GM13976 (cell line): ENCODE measurements at places on chromosomes 2 and 18.

- DNase-seq, result no peak
Measured at GRCh38 chr2:144678736-144679135, 158.8 kb upstream of the ZEB2 start.

DNA sequence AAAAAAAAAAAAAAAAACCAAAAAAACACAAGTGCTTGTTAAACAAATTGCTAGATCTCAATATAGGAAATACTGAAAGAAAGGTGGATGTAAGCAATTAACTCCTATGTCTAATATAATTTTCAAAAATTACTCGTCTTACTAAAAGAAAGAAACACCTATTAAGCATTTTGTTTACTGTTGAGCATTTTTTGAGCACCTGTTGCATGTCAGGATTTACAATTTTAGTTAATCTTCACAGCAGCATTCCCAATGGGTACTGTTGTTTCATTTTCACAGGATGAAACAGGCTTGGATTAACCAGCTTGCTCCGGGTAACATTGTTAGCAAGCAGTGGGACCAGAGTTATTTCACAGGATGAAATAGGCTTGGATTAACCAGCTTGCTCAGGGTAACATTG is 4.8 kb downstream of the ZNF638 start:
- no peak for DNase-seq

DNA sequence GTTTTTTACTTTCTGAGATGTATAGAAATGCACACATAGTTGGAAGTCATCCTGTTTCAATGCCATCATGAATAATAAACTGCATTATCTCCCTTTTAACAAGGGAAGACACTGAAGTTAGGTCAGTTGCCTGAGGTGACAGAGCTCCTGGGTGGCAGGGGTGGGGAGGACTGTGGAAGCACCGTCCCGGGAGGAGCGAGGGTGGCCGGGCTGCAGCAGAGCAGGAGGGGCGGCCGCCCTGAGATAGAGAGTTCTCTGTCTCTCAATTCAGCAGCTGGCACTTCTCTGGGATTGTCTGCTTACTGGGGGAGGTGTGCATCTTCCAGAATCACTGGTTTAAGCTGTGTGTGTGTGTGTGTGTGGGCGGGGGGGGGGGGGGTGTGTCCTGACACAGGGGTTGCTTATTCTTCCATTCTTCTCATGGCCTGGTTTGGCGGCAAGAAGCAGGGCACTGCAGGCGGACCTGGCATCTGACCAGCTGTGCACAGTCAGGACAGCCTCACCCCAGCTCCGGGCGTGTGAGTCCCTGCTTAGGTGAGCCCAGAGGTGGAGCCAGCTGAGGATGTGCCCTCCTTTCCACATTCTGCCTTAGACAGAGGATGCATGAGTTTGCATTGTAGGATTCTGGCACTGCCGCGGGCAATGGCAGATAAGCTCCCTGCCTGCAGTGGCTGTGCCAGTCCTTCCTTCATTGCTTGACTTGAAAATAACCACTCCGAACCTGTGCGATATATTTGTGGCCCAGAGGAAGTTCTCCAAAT is 40.4 kb downstream of the VWA3B start:
- DNase-seq, result no peak

- no peak for DNase-seq
Measured at GRCh38 chr2:172769879-172770278, 34.2 kb downstream of the RAPGEF4 start.

DNA sequence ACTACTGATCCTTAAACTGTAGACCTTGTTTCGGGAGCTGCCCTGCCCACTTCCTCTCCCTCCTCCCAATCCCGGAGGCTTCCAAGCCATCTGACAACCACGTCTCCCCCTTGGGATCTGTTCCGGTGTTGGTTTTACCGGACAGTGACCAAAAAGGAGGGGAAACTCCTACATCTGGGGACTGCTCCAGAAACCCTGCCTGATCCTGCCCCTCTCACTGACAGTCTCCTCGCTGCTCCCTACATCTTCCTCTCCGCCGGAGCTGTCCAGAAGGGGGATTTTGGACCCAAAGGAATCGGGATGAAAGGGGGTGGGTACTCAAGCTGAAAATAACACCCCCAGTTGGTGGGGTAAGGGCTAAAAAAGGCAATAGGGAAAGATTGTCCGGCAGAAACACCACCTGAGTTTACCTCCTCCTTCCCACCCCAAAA is 1.5 kb downstream of the INO80D start:
- no peak for DNase-seq

DNA sequence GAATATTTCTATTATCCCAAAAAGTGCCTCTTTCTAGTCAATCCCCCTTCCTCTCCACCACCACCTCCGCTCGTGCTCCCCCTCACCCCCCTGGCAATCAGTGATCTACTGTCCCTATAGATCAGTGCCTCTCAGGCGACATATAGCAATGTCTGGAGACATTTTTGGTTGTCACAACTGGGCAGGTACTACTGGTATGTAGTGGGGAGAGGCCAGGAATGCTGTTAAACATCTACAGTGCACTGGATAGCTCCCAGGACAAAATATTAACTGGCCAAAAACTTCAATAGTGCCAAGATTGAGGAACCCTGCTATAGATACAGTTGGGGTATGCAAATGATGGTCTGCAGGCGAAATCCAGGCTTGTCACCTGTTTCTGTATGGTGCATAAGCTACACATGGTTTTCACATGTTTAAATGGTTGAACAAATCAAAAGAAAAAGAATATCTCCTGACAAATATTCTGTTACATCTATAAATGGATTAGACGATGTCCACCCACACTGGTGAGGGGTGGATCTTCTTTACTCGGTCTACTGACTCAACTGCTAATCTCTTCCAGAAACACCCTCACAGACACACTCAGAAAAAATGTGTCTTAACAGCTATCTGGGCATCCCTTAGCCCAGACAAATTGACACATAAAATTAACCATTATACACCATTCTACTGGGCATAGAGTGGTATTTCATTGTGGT is 25.5 kb downstream of the DPYSL5 start:
- DNase-seq, result no peak

DNA sequence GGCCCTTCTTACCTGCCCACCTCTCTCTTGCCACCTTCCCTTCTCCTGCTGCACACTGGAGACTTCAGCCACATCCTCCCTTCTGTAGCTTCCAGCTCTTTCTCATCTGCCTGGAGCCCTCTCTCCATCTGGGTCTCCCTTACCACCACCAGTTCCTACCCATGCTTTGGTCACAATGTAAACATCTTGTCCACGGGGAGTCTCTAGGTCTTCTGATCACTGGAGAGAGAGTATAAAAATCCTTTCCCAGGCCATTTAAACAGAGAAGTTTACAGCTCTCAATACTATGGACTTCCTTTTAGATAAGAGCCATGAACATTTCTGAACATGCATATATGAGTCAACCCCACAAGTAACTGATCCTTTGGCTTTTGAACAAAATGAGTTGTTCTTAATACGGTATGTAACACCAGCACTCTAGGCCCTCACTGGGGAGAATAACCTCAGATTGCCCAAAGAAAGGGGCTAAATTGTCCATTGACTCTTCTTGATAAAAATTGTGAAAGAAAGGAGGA is 5.8 kb downstream of the ARHGAP25 start:
- no peak for DNase-seq

DNA sequence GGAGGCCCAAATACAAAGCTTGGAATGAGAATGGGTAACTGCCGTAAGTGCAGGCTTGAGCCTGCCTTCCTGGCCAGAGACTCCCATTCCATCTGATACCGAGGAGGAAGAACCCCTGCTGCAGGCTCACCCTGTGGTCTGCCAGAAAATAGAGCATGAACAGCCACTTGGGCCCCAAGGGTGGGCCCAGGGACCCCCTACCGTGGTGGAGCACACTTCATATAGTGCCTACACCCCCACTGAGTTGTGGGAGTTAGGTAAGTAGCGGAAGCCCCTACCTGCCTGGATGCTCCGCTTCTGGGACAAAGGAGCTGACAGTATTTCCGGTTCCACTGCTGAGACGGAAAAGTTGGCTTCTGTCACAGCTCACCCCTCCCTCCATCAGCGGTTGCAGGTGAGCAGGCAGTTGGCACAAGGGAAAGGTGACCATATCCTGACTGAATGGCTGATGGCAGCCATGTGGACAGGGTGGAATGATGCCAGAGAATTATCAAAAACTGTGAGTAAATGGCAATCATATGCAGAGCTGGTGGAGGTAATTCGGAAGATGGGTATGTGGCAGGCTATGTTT is 11.5 kb upstream of the C2orf42 start:
- no peak for DNase-seq

GRCh38 chr2:176138923-176139660 is 9.6 kb downstream of the HOXD8 start:
- no peak for DNase-seq

DNA sequence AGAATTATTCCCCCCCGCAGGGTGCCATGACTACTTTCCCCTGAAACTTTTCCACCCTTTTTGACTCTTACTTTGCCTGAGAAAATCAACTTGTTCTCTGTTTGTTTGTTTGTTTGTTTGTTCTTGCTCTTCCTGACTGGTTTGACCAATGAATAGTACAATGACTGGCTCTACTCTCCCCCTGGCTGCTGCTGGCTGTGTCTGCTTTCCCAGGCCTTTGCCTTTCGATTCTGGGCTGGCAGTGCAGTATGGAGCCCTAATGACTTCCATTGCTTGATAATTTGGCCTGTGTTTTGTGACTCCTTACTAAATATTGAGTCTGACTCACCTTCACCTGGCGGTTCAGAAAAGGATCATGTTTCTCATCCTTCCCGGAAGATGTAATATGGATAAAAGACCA is 241.1 kb downstream of the TMEM182 start:
- DNase-seq, result no peak

DNA sequence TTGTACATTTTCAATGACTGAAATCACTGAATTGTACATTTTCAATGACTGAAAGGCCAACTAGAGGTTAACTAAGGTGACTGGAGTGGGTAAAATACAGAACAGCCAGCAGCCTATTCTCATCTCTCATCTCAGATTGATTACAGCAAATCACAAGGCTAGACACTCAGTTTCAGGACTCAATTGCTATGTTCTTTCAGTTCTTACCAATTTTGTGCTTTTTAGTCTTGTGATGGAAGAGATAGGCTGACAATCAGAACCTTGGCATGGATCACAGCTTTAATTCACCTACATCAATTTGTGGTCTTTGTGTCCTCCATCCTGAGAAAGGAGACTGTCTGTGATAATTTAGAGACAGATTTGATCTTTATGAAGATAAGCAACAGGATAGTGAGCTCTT is 124.7 kb downstream of the GULP1 start:
- DNase-seq, result no peak

DNA sequence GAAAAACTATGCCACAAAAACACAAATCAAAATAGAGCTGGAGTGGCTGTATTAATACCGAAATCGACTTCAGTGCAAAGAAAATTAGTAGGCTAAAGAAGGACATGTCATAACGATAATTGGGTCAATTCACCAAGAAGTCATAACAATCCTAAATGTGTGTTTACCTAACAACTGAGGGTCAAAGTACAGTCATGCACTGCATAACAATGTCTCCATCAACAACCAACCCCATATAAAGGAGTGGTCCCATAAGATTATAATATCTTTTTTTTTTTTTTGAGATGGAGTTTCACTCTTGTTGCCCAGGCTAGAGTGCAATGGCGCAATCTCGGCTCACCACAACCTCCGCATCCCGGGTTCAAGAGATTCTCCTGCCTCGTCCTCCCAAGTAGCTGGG is 87.5 kb downstream of the NAB1 start:
- DNase-seq, result no peak

GRCh38 chr18:75128911-75129716 is 79.8 kb downstream of the PTGR3 start:
- DNase-seq, result no peak

DNA sequence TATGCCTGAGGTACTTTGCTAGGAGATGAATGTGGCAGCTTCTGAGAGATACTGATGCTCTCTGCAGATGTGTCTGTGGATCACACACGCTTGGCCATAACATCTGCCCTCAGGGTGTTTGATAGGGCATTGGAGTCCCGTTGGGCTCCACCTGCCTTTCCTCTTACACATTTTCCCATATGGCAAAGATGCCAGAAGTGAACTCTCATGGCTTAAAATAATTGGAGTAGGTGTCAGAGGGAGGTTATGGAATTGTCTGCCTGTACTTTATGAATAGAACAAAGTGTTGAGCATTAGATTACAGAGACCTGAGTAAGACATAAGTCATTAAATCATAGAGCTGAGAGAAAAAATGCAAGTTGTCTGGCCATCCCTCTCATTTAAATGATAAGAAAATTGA is 75.3 kb upstream of the PNPT1 start:
- DNase-seq, result no peak

DNA sequence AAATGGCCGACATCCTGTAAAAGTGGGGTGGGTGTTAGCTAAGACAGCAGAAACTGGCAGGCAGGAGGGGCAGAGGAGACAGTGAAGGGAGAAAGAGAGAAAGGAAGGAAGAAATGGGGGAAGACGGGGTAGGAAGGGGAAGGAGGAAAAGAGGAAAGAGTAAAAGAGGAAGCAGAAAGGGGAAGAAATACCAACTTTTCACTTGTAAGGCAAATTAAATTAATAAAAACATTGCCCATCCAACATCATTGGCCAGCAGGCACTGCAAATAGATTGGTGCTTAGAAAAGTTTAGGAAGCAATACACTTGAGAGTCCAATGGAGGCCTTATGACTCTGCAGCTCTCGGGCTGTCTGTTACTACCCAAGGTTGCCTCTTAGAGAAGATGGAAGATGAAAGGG is 116.7 kb downstream of the TNS1 start:
- DNase-seq, result no peak

DNA sequence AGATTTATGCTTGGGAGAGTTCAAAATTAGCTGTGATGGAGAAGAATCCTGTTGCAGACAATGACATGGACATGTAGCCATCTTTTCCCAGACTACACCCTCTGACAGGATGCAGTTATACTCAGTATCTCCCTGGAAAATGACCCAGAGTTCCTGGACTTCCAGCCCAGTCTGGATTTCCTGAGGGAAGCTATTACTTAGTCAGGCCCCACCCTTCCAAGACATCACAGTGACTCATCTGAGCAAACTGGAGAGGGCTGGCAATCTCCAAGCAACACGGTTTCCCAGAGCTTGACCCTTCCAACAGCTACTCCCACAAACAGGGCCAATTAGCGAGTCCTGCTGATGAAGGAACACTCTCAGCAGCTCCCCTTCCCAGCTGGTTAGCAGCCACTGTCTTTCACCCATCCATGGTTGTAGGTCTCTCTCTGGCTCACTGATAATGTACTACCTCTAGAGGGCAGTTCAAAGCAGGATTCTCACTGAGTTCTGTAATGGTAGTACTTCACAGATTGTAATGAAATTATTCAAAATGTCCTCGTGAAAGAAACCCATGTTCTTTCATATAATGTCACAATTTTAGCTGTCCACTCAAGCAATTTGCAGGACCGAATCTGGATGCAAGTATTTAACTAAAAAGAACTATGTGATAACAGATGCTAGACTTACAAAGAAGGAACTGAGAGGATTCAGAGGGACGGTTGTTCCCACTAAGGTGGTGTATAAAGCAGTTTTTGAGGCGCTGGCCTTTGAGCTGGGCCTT is 110.2 kb downstream of the MDH1 start:
- DNase-seq, result peak; percentile 51

DNA sequence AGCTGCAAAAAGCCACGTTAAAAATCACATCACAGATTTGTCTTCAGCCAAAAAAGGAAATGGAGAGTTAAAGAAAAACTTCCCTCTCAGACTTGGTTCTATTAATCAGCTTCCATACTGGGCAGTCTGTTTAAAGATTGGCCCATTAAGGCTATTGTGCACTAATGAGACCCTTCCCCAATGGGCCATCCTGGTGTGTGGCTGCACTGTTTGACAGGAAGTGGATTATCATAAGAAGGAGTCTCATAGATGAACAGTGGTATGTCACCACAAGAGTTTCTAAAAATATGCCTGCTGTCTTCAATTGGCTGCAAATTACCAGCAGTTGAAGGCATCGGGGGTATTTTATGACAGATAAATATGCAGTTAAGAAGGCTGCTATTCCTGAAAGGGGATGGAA is 247.6 kb upstream of the THSD7B start:
- DNase-seq, result no peak
